Upper lobe of right lung (tissue), 1 donor: ENCODE measurements at places on chromosomes 4 and X.

DNA sequence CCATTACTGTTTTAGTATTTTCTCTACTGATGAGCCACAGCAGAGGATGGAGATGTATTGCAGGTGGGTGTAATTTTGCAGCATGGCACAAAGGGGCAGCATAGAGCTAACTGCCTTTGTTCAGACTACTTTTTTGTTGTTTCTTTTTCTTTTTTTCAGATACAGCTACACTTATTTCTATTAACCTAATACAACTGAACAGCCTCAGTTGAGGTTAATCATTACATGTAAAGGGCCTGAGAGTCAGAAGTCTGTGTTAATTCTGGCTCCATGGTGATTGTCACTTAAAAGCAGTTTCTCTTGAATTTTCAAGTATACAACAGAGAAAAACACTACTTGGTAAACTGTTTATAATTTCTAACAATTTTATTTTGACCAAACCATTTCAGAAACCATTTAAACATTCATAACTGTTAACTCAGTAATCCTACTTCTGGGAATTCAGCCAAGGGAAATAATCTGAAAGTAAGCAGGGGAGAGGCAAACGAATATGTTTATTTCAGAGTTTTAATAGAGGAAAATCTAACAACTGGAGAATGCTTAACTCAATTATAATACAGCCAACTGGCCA is 13.9 kb upstream of the PPEF2 start:
- no peak for DNase-seq

DNA sequence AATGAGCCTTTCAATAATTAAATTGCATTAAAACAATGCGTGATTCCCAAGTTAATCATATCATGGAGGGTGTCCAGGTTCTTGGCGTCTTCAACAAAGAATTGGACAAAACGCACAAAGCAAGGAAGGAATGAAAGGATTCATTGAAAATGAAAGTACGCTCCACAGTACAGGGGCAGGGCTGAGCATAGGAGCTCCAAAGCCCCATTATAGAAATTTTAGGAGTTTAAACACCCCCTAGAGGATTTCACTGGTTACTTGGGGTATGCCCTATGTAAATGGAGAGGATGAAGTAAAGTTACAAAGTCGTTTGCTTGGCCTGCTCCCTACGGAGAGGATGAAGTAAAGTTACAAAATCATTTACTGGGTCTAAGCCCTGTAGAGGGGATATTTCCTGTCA is 1910.4 kb downstream of the C4orf33 start:
- DNase-seq, result no peak

- DNase-seq, result no peak
Observed at GRCh38 chr4:40434126-40434687, 99.1 kb downstream of the CHRNA9 start.

DNA sequence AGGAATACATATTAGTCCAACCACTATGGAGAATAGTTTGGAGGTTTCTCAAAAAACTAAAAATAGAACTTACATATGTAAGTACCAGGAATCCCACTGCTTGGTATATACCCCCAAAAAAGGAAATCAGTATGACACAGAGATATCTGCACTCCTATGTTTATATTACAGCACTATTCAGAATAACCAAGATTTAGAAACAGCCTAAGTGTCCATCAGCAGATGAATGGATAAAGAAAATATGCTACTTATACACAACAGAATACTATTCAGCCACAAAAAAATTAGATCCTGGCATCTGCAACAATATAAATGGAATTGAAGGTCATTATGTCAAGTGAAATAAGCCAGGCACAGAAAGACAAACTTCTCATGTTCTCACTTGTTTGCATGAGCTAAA is 27.5 kb upstream of the ABCG2 start:
- no peak for DNase-seq

DNA sequence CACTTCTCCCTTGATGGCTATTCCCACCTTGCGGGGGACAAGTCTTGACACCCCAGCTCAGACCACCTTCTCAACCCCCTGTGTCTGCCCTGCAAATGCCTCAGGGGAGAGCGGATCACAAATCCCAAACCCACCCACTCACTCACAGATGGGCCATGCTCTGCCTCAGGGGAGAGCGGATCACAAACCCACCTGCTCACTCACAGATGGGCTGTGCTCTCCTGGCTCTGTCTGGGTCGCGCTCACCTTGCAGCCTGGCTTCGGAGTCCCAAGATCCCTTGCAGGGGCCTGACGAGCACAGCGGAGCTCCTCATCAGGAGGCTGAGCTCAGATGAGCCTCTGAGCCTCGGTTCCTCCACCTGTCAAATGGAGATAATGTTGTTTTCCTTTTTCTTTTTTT is 38.6 kb downstream of the HTRA3 start:
- peak; percentile 40 for DNase-seq
